ENCODE measurements at places on chromosomes 2 and 18. TPM values are rescaled to one million over a fixed set of nuclear protein-coding genes. Genes with fewer than 3 reads are reported as not detected.
A peak's percentile ranks its signal among the peaks of the same experiment; 100 is the strongest.

GRCh38 chr2:153391131-153391530, 87.4 kb downstream of the RPRM start:
- no peak for ATAC-seq

Gene SERPINB13
- total RNA-seq = 281 TPM

DNA sequence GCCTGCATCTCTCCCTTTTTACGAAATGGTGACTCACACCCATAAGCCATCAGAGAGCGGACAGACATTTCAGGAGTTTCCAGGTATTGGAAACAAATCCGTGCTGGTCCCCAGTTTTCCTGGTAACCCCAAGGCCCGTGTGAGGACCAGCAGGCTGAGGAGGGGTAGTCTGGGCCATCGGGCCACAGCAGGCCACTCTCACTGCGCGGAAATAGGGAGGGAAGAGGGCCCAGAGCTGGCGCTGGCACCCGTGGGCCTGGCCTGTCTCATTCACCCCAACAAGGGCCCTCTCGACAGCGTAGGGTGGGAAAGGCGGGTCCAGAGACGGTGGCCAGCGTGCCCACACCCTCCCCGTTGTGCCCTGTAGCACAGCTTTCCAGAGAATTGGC, 13.7 kb upstream of the FAHD2A start:
- ATAC-seq = peak; percentile 30

Gene HOXD3
- 0.52 TPM for total RNA-seq

Gene NEU2
- not detected for total RNA-seq

DNA sequence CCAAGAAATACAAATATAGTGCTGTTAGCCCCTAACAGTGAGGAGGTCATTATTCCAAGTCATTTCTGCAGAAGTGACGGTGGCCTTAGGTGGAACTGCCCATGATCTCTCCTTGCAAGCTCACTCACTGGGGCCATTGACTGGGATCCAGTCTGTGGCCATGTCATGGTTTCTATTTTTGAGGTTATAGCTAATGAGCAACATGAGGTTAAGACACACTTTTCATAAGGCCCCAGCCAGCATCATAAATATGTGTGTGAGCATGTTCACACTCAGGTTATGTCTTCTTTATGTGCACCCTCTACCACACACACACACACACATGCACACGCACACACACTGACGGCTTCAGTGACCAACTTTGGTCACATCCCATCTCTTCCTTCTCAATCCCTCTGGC, 484 bp downstream of the AFF3 start:
- no peak for ATAC-seq

Gene PROC
- total RNA-seq = 0.20 TPM

DNA sequence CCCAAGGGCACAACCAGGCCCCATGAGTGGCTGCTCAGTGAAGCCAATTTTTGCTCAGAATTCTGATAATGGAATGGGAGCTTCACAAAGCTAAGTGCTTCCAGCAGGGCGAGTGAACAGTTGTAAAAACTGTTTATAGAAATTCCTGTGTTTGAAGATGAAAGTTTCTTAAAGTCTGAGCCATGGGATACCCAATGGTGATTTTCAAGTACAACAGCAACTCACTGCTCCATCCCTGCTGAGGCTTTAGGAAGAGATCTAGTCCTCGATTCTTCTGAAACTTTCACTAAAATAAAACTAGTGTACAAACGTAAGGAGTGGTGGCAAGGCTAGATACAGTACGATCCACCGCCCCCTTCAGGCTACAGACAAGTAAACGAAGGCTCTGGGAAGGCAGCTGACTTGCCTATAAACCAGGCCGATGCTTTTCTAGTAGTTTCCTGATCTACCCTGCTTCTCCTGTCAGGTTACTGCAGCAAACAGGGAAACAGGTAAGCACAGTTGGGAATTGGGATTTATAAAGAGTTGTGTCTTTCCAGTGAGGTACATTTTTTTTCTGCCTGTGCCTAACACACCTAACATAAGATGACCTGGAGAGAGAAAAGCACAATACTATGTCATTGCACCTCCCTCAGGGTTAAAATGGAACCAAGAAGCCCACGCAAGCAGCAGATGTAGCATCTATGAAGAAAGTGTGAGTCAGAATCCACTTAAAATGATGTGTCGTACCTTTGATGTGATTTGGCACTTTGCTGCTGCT, 108.7 kb downstream of the UXS1 start:
- ATAC-seq = no peak

- ATAC-seq = no peak
Observed at GRCh38 chr2:28433935-28434599, 41.4 kb downstream of the FOSL2 start.

DNA sequence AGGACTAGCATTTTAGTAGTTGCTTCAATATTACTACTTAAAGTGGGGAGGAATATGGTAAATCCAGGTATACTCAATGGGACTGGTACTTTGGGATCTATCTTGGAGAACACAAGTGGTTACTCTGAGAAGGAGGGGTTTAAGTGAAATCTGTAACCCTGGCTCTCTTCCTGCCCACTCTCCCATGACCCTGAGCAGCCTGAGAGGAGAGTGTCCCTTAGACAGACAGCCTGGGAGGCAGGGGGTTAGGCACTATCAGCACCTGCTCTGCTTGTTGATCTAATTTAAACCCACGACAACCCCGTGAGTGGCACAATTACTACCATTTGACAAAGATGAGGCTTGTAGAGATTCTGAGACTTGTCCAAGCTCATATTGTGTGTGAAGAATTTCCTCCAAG, 395.5 kb downstream of the ALK start:
- ATAC-seq = no peak

DNA sequence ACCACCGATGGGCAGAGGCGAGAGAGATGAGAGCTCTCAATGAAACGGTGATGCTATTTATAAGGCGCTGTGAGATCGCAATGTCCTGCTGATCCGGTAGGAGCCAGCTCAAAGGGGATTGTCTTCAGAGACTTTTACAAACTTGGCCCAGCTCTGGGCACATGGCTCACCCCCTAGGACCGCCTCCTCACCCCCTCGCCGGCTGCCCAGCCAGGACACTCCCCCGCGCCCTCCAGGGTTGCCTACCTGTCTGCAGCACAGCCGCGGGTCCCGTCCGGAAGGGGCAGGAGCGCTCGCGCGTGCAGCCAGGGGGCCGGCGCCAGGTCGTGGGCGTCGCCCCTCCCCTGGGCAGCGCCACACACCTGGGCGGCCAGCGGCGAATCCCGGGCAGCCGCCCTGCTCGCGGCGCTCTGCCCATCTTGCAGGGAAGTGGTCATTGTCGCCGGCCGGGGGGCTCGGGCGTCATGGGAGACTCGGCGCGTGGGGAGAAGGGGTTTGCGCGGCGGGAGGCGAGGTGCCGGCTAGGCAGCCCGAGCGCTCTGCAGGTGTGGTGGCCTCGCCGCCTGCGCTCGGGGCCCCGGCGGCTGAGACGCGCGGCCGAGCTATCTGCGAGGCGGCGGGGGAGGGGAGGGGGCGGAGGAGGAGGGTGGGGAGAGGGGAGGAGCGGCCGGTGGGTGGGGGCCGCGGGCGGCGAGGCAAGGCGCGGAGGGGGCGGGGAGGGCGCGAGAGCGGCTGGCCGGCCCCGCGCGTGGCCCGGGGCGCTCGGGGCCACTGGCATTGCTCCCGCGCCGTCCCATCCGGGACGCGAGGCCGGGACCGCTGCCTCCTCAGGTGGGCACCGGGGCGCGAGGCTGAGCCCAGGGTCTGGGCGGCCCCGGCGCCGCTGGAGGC, at the start of gene GRB14:
Gene GRB14, minus strand, starts transcription at position 610 of the 891 bp plus-strand sequence. Its CDS starts 173 bp downstream, at position 437.
- peak; percentile 43 for ATAC-seq

GRCh38 chr2:12109363-12110017, 363.1 kb downstream of the LPIN1 start:
- ATAC-seq = no peak

DNA sequence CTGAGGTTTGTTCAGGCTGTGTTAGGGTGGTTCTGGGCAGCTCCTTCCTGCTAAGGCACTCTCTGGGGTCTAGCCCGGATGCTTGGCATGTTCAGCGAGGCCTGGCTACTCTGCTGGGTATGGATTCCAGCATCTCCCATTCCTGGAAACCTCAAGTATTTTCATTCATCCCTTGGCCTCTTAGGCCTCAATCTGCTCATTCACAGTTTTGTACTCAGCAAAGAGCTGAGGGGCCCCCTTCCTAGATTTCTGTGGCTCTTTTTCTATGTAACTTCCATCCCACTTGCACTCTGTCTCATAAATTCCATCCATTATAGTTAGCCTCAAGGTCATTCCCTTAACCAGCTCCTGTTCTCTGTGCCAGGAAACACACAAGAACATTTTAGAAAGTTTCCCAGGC, 798.8 kb upstream of the HS6ST1 start:
- ATAC-seq = no peak

- ATAC-seq = no peak
Observed at GRCh38 chr2:40225670-40226210, 226.2 kb downstream of the SLC8A1 start.

DNA sequence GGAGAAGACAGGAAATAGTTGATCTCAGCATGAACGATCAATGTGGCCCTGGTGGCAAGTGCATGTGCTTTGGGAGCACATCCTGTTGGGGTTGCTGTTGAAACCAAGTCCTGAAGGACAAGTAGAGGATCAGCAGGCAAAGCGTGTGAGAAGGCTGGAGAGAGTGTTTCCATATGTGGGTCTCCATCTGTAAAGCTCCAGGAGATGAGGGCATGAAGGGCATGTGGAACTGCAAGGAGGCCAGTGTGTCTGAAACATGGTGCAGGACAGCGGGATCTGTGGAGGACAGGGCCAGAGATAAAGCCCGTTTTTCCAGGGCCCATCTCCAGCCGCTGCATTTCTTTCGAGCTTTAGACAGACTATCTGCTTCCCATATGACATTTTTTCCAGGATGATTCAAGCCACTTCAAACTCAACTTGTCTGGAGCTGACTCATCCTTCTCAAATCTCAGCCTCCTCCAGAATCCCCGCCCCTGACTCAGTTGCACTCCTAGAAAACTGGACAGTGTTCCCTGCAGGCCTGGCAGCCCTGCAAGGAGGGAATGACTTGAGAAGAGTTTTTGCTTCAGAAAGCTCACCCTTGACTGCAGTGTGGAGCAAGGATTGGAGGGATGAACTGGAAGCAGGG, 226.1 kb downstream of the VAPA start:
- ATAC-seq = peak; percentile 19

- peak; percentile 6 for ATAC-seq
Observed at GRCh38 chr18:70288171-70288850, 534 bp upstream of the SOCS6 start.

DNA sequence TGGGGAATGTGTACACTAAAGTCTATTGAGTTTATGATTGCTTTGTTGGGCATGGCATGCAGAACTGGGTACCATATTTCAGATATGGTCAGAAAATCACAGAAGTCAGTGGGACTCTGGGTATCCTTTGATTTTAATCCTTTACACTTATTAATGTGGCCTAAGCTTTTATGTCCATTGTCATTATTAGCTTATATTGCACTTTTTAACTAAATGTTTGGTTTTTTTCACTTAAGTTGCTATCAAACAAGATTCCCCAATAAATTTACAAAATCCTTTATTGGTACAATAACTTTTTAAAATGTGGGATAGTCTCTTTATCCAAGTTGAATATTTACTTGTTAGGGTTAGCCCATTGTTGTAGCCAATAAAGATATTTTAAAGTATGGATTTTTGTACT, 234.1 kb upstream of the NRP2 start:
- ATAC-seq = no peak

DNA sequence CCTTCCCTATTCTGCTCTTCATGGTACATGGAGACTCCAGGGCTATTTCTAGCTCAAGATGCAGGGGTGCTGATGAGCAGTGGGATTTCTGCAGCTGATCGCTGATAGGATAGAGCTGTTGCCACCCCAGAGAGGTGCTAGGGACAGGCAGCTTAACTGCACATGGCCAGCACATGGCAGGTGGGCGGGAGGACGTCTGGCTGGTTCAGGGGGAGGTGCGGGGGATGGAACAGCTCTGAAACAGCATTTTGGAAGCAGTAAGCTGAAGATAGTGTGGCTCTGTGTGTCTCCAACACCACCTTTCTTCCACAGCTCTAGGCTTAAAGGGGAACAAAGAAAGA, 151.9 kb upstream of the PELI1 start:
- no peak for ATAC-seq

- ATAC-seq = peak; percentile 60
Observed at GRCh38 chr2:146734042-146734820, 1110.6 kb upstream of the ACVR2A start.

DNA sequence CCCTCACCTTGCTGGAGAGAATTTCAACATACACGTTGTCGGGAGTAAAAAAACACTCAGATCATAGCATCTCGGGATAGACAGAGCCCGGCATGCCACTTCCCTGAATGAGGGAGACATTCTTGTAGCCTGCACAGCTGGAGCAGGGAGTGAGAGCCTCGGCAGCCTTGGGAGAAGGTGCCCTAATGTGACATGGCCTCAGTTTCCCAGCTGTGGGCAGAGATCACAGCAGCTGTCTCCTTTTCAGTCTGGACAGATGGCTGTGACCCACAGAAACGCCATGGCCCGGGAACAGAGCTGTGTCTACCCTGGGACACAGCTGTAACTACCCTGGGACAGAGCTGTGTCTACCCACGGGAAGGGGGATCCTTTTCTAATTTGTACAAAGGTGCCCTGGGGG, 55.9 kb downstream of the HS1BP3 start:
- no peak for ATAC-seq

- no peak for ATAC-seq
Observed at GRCh38 chr2:127820080-127820668, 9.2 kb upstream of the WDR33 start.

DNA sequence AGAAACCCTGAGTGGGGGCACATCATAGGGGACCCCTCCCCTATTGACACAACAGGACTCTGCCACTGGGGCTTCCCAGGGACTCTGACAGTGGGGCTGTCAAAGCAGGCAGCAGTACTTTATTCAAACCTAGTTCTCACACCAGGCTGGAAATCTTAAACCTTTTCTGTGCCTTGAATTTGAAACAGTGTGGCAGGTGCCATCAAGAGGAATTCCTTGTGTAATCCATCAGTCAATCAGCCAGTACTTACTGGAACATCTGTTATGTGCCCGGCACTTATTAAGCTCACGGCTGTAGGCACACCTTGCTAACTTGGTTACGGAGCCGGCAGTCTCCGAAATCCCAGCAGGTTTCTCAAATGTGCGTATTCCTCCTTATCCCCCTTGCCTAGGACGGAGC, 12.0 kb downstream of the GLI2 start:
- no peak for ATAC-seq

Gene NFE2L2
- 179 TPM for total RNA-seq

Gene LIMS2
- 6.0 TPM for total RNA-seq

DNA sequence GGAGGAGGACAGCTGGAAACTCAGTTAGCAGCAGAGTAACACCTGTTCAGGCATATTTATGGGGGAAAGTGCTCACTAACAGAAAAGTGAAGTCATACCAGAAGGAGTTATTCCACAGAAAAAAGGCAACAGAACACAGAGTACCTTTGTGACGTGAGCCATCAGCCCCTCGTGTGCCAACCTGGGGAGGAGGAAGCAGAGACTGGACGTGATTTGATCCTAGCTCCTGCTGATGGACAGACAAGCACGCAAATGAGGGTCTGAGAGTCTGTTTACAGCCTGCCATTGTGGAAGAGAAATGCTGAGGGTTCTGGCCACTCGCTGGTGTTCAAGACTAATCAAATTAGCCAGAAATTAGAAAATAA, 120.7 kb downstream of the ZNF521 start:
- ATAC-seq = no peak
